ENCODE measurements at places on chromosomes 16 and 17. TPM values are rescaled to one million over a fixed set of nuclear protein-coding genes. Genes with fewer than 3 reads are reported as not detected.

DNA sequence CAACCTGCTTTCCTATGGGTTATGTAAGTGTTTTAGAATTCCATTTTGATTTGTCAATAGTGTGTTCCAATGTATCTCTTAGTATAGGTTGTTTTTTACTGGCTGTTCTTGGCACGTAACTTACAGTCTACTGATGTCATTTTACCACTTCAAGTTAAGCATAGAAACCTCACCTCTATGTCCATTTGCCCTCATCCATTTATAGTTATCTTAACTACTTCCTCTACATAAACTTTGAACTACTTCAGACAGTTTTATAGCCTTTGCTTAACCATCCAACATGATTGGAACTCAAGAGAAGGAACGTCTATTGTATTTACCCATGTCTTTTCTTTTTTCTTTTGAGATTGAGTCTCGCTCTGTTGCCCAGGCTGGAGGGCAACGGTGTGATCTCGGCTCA, 64.5 kb upstream of the GNG13 start:
- no peaks in the 10 kb centered on the region for H3K27me3 ChIP-seq
- H3K4me3 ChIP-seq, result no peak overlapping the region
- no peak overlapping the region for H3K27ac ChIP-seq

- peaks cover 23% of the 10 kb centered on the region for H3K4me1 ChIP-seq
- peak; percentile 35 for DNase-seq
- H3K4me3 ChIP-seq, result peak overlapping the region; percentile 79
- H3K36me3 ChIP-seq, result no peaks in the 10 kb centered on the region
- no peaks in the 10 kb centered on the region for H3K27me3 ChIP-seq
- H3K27ac ChIP-seq, result no peak overlapping the region
Measured at GRCh38 chr17:67245694-67246402, 852 bp upstream of the HELZ start.

HOXB5 gene
- not detected for total RNA-seq

DNA sequence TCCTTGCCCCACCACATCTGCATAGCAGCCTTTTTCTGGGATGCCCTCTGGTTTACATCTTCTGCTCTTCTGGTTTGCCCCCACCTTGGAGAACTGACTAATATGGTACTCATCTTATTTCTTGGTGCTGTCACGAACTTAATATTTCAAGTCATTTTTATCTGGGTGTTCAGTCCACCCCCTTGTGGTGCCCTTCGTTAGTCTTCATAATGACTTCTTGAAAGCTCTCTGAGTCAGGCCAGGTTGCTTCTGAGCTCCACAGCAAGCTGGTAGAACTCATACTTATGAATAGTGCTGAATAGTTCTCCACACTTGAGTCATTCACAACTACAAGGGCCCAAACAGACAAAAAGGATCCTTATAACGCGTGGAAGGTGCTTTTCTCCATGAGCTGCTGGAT, 35.8 kb upstream of the TEKT3 start:
- H3K4me3 ChIP-seq, result peak overlapping the region; percentile 46
- no peaks in the 10 kb centered on the region for H3K27me3 ChIP-seq
- DNase-seq, result peak; percentile 96
- H3K4me1 ChIP-seq, result peaks cover 15% of the 10 kb centered on the region
- peak overlapping the region; percentile 67 for H3K27ac ChIP-seq
- no peaks in the 10 kb centered on the region for H3K36me3 ChIP-seq

GRCh38 chr16:84486551-84487235, 17.8 kb downstream of the MEAK7 start:
- no peak overlapping the region for H3K27ac ChIP-seq
- no peaks in the 10 kb centered on the region for H3K27me3 ChIP-seq
- peaks cover 37% of the 10 kb centered on the region for H3K36me3 ChIP-seq
- H3K4me3 ChIP-seq, result no peak overlapping the region

FKBP10 gene
- total RNA-seq, result 759 TPM

DNA sequence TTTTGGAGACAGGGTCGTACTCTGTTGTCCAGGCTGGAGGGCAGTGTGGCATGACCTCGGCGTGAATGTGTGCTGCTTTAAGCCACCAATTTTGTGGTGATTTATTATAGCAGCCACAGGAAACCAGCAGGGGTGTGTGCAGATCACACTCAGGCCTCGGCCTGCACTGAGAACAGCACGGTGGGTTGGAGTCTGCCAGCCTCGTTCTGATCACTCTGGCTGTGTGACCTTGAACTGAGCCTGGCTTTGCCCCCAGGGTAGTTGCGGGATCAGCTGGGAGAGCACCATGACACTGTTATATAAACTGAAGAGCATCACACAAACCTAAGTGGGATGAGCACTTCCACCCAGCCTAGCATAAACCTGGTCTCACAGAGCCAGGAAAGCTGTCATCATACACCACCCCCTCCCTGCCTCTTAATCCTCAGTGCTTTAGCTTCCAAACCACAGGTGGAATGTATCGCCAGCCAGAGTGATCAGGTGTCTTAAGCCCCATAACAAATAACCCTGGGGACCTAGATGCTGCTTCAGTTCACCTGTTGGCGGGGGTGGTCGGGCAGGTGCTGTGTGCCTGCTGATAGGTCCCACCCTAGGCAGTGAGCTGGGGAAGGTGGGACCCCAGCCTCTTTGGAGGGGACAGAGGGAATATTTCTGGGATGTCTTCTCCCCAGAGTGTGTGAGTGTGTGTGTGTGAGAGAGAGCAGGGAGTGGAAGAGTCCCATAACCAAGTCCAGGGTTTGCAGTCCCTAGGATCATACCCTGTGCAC, 28.6 kb upstream of the NDRG4 start:
- H3K4me3 ChIP-seq, result no peak overlapping the region
- peaks cover 23% of the 10 kb centered on the region for H3K27me3 ChIP-seq
- H3K36me3 ChIP-seq, result no peaks in the 10 kb centered on the region
- no peak overlapping the region for H3K27ac ChIP-seq

DNA sequence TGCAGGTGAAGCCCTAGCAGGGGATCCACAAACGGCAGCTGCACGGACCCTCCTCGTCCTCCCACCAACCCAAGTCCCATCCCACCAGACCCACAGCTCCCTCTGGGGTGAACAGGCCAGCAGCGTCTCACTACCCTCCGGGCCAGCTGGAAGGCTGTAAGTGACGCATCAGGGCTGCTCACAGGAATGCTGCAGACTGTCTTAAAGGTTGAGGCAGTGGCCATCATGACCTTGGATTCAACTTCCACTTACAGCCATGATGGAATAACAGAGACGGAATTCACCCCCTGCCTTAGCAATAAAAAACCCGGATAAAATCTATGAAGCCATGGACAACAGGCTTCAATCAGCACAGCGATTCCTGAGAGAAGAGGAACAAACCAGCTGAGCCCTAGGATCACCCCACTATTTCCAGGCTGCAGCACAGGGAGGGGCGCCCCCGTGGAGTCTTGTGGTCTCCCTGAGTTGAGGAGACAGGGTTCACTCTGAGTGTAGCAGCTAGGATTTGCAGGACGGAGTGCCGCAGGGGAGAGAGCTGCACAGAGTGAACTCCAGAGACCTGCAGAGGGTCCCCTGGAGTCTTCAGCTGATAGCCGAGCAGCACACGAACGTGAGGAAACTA, 10.5 kb downstream of the FAM83G start:
- H3K4me1 ChIP-seq, result no peaks in the 10 kb centered on the region
- H3K4me3 ChIP-seq, result no peak overlapping the region
- no peak for DNase-seq
- no peak overlapping the region for H3K27ac ChIP-seq
- 0 out of 2 replicates have a peak, but pooled peaks cover 7% of the 10 kb centered on the region for H3K36me3 ChIP-seq

GRCh38 chr17:72516772-72517399, 396.1 kb downstream of the SOX9 start:
- no peaks in the 10 kb centered on the region for H3K27me3 ChIP-seq
- DNase-seq, result peak; percentile 12
- H3K36me3 ChIP-seq, result no peaks in the 10 kb centered on the region
- H3K27ac ChIP-seq, result no peak overlapping the region
- no peak overlapping the region for H3K4me3 ChIP-seq

DNA sequence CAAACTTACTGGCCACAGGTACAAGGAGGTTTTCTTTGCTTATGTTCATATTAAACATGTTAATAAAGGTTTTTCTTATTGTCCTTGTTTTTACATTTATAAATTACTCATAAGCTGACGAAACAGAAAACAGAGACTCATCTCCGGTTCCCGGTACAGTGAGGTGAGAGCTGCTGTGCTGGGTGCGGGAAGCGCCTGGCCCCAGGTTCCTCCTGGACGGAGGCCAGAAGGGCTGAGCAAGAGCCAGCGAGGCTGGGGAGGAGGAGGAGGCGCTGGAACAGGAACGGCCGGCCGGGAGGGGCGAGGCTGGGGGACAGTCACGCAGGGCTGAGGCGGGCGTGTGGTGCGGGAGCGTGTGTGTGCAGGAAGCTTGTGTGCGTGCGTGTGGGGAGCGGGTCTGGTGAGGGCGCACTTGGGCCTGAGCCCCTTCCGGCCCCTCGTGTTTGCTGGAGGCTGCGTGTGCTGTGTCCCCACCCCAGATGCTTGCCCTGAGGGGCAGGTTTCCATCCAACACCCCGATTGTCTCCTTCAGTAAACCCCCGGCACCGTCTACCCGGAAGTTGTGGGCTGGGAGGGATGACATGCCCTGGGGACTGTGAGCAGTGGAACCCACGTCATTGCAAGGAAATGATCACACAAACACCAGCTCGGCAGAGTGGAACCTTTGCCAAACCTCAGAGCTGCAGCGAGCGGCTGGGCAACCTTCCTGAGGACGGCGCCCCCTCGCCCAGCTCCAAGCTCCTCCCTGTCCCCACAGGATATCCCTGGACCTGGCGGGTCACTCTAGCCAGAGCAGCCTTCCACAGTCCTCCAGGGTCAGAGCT, 19.5 kb downstream of the CD7 start:
- H3K27ac ChIP-seq, result peak overlapping the region; percentile 84
- H3K27me3 ChIP-seq, result no peaks in the 10 kb centered on the region
- H3K36me3 ChIP-seq, result no peaks in the 10 kb centered on the region
- DNase-seq, result peak; percentile 97
- H3K4me1 ChIP-seq, result peaks cover 17% of the 10 kb centered on the region
- H3K4me3 ChIP-seq, result peak overlapping the region; percentile 71

DNA sequence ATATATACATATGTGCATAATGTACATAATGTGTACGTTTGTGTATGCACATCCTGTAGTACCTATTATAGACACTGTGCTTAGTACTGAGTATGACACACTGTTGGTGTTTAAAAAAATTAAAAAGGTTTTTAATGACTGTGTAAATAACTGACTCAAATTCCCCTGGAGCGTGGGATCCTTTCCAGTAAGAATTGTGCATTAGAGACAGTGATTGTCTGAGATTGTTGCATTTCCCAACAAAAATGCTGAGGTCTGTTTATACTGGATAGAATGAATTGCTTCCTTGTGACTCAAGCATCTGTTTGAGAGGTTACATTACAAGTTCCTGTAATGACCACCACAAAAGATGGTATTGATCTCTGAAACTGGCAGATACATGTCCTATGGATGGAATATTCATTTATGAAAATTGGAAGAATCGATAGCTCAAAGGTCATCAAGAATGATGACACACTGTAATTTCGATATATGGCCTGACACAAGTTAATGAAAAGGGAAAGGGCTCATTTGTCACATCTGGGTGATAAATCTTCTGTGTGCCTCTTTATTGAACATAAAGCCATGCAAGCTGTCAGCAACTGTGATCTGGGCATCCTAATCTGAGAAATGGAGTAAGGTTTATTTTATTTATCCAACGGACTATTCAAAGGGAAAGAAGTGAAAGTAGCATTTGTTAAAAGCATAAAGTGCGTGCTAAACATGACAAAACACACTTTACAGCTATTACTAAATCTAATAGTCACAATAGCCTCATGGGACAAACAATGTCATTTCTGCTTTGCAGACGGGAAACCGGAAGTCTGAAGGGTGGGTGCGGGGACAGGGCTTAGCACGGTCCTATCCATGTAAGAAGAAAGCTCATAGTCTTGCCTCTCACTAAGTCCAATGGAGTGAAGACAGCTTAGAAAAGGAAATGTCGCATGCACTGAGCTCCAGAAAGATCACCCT, 228.8 kb downstream of the CDH11 start:
- H3K36me3 ChIP-seq, result no peaks in the 10 kb centered on the region
- DNase-seq, result peak; percentile 94
- H3K4me3 ChIP-seq, result peak overlapping the region; percentile 68
- peak overlapping the region; percentile 83 for H3K27ac ChIP-seq
